ENCODE measurements at places on chromosomes 2 and 18.

DNA sequence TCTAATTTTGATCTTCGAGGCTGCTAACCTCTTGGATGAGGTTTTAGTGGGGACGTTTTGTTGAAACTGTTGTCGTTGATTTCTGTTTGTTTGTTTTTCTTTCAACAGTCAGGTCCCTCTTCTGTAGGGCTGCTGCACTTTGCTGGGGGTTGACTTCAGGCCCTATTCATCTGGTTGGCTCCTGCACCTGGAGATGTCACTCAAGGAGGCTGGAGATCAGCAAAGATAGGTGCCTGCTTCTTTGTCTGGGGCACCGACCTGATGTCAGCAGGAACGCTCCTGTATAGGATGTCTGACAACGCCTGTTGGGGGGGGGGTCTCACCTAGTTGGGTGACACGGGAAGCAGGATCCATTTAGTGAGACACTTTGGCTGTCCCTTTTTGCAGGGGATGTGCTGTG is 915.6 kb upstream of the CHAC2 start:
- no peak for DNase-seq

GRCh38 chr18:7839548-7839947 is 272.4 kb downstream of the PTPRM start:
- no peak for DNase-seq

DNA sequence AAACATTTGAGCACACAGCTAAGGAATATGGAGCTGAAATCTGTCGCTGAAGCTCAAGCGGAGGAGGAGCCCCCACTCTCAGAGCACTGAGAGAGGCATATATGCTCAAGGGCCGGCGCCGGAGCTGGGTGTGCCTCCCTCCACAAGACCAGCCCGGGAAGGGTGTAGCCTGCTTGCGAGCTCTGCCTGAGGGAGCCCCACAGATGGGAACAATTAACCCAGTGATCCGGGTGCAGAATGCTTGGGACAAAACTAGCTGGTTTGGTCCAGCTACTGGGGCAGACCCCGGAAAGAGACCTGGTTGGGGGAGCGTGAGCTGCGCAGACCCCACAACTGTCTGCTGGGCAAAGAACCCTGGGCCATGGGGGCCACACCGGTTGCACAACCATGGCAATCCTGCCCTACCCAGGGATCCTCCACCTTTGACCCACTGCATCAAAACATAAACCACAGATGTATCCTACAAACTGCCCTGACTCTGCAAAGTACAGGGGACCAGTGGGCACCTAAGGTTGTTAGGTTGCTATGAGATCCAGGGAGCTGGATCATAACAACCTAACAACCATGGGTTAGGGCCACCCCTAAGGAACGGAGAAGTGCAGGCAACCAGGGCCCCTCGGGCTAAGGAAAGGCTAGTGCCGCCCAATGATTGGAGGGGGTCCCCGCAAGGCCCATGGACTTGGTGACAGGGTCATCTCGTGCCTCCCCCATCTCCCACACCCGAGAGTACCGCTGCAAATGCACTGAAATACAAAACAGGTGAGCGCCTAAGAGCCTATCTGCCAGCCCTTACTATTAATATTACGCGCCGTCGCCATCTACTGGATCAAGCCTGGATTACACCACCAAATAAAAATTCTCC is 53.4 kb upstream of the SCN1A start:
- DNase-seq = peak; percentile 12

DNA sequence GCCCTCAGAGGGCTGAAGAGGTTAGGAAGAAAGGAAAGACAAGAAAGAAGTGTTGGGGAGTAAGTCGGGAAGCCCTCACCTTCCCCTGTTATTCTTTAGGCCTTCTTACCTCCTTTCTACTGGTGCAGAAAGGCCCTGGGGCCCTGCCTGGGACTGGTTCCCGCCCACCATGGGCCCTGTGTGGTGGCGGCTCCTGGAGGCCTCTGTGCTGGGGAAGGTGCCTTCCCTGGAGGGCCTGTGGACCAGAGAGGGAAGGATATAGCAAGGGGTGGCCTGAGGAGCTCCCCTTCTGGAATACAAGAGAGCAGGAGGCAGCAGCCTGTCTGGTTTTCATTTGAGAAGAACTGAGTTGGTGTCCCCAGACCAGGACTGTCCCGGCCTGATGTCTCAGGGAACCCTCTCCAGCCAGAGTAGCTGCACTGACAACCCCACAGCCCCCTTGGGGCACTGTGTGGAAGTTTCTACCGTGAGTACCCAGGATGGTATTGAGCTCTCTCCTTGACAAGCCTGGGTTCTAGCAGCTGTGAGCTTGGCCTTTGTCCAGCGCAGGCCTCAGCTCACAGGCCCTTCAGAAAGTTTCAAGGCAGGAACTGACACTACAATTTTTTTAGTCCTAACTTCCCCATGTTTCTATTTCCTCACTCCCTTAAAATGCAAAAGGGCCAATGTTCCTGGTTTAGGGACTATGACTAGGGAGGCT is 47.1 kb downstream of the EFR3B start:
- peak; percentile 28 for DNase-seq

DNA sequence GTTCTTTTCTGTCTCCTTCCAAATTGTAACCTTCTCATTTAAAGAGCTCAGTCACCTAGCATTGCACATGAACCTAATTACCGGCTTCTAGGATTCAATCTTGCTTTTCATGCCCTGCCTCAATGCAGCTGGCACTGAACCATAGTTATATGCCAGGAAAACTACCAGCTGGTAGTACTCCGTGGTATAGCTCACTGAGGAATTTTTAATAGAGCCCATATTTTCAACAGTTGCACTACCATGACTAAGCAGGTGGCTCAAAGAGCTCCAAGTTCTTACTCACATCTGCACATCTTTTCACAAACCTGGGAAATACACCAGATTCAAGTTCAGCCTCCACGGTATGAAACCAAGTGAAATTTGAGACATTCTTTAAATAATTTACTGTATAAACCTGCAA is 363.5 kb downstream of the GRB14 start:
- no peak for DNase-seq

- no peak for DNase-seq
These were observed 7.0 kb downstream of the CHCHD5 start for GRCh38 chr2:112591413-112591812.

GRCh38 chr2:17331636-17332035 is 186.6 kb downstream of the RAD51AP2 start:
- no peak for DNase-seq

- no peak for DNase-seq
These were observed 342.9 kb downstream of the SPAG16 start for GRCh38 chr2:213627054-213627710.

DNA sequence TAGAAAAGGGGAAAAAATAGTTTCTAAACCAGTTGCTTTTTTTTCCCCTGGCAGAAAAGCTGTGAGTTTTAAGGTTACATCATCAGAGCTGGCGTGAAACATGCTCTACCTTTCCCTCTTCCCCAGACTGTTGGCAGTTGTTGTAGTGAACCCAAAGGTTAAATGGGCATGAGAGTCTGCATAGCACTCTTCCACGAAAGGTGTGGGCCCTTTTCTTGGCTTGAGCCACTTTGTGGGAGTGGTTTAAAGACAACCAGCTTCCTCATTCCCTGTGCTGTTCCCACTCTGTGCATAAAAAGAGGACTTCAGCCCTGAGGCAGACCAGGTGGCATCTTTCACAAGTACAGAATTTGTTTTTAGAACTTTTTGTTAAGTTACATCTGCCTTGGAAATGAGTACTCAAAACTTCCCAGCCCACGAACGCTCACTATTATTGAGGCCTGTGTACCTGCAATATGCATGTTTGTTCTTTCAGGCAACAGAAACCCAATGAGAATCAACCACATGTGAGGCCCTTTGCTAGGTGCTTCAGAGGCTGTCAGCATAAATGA is 243.8 kb downstream of the BABAM2 start:
- peak; percentile 20 for DNase-seq

DNA sequence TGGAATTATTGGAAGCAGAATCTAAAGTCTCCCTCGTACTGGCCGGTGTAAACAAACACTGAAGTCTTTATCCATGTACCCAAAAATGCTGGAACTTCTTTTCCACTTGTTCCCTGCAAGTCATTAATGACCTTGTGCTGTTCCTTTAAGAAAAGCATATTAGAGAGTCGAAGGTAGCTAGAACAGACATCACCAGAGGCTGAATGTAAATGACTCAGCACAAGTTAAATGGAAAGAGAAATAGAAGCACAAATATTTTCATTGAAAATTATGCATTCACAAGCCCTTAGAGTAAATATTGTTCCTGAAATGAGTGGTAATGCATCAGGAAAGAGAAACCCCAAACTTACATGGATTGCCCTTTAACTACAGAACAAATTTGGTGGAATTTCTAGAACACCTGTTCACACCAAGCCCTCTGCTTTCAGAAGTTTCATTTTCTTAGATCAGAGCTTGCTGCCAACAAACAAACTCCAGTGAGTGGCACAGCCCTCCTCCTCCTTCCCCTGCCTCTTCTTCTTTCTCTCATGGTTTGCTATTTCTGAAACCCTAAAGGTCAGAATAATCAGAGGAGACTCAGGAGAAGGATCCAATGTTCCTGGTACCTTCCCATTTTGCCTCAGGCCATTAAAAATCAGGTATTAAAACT is 264.3 kb downstream of the TXNL1 start:
- DNase-seq = no peak

DNA sequence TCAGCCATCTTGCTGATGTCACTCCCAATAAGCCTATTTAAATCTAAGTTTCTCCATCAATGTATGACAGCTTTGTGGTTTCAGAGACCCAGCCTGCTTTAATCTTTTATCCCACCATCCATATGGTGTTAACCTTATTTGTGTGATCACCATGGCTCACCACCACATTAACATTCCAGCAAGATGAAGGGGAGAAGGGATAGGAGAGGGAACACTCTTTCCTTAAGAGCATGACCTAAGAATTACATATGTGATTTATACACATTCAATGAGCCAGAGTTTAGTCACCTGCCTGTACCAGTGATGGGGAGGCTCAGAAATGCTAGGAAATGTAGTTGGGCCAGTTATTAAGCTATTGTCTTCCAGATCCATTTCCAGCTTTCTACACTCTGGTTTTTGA is 44.5 kb upstream of the CHN1 start:
- DNase-seq = no peak

DNA sequence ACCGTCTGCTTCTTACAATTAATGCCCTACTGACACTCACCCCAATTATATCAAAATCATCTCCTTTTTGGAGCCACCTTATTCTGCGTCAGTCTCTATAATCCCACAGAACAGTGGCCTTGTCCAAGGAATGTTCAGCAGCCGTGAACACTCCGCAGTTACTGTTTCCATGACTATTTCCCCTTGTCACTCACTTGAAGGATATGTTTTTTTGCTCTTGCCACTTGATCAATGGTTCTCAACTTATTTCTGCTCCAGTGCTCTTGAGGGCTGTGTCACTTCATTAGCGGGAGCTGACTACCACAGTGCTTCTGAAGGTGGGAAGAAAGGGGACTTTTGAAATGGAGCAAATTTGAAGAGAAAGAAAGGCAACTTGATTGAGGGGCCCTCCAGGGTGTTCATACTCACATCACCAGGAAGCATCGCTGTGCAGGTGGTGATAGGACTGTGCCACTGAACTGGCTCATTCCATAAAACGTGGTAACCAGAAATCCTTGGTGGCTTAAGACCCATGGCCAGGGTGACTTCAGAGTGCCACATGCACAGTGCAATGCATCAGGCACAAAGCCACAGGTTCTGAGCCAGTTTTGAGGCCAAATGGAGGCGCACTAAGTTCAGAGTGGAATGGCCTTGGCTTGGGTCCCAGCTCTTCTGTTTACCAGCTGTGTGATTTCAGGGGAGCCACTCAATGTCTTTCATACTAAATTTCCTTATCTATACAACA is 320.6 kb upstream of the RAB12 start:
- DNase-seq = no peak

DNA sequence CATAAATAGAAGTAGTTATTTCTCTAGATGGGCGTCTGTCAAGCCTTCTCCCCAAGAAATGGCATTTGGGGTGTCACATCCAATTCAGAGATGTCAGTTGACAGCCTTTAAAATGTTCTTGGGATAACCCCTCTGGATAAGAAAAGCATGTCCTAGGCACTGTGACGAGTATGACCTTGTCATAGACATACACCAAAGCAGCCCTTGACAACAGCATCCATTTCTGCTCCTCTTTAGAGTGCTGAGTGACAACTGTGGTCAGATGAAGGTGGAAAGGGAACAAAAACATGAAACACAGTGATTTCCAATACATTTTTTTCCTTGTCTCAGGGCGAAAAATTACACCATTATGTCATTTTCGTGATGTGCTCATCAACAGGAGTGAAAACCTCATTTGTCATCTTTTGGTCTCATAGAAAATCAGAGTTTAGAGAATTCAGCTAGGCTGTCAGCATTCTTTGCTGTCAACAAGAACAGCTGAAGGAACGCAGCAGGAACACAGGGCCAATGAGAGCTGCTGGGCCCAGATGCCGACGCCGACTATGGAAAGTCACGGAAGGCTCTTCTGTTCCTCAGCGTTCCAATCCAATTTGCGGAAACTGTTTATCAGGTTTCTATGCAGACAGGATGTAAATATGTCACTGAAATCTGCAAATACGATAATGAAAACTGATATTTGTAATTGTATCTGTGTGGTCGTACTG is 193.2 kb downstream of the ICOS start:
- DNase-seq = no peak

- DNase-seq = no peak
These were observed 68.1 kb downstream of the CLHC1 start for GRCh38 chr2:55163941-55164390.

GRCh38 chr2:130864830-130865800 is 28.4 kb downstream of the ARHGEF4 start:
- peak; percentile 35 for DNase-seq

DNA sequence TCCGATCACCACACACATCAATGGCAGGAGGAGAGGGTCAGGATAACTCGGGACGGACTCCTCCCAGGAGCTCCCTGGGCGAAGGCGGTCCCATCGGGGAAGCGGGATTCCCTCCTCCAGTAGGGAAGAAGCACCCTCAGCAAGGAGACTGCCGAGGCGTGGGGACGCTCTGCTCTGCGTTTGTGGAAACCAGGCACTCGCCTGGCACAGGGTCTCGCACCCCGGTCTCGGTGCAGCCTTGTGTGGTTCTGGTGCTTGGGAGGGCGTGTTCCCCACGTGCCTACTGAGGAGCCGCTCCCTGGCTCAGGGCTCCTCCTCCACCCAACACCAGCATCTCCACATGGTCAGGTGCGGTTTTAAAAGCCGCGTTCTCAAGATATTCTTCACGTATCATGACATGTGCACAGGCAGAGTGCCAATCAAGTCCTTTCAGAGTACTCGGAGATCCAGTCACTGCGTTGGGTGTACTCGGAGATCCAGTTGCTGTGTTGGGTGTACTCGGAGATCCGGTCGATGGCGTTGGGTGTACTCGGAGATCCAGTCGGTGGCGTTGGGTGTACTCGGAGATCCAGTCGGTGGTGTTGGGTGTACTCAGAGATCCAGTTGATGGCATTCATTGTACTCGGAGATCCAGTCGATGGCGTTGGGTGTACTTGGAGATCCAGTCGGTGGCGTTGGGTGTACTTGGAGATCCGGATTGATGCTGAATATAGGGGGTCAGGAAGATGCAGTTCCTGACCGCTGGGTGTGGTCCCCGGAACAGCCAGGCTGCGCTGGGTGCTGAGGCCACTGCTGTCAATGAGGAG is 117.5 kb downstream of the RTP5 start:
- no peak for DNase-seq

DNA sequence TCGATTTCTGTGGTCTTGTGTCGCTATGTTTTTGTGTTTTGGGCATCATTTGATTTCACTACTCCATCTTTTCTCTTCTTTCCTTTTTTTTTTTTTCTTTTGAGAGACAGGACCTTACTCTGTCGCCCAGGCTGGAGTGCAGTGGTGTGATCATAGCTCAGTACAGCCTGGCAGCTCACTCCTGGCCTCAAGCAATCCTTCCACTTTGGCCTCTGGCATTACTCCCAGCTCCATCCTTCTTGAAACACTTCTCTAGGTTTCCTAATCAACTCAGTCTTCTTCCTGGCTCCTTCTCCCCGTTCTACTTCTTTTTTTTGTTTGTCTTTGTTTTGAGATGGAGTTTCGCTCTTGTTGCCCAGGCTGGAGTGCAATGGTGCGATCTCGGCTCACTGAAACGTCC is 26.5 kb downstream of the TCF23 start:
- no peak for DNase-seq

Measured in inflammatory macrophage treated with lipopolysaccharide for 1 hour (primary cell).